ENCODE measurements at places on chromosomes 1 and 21.
A peak's percentile ranks its signal among the peaks of the same experiment; 100 is the strongest.

GRCh38 chr1:38344716-38345115 lies 298.1 kb upstream of the POU3F1 start:
- no peak for DNase-seq

DNA sequence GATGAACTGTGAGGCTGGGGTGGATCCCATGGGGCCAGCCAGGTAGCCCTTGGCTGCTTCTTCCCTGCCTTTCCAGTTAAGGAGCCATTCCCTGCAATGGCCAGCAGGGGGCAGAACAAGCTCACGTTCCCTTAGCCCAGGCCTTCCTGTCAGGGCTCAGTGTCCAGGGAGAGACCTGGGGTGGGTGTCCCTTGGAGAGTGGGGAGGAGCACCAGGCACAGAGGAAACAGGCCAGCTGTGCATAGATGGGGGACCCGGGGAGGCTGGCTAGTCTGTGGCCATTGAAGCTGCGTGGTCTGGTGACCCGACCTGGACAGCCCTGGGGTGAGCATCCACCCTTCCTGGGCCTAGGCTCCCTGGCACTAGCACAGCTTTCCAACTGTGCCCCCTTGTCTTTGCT lies 13.2 kb upstream of the EPS8L3 start:
- peak; percentile 78 for DNase-seq

DNA sequence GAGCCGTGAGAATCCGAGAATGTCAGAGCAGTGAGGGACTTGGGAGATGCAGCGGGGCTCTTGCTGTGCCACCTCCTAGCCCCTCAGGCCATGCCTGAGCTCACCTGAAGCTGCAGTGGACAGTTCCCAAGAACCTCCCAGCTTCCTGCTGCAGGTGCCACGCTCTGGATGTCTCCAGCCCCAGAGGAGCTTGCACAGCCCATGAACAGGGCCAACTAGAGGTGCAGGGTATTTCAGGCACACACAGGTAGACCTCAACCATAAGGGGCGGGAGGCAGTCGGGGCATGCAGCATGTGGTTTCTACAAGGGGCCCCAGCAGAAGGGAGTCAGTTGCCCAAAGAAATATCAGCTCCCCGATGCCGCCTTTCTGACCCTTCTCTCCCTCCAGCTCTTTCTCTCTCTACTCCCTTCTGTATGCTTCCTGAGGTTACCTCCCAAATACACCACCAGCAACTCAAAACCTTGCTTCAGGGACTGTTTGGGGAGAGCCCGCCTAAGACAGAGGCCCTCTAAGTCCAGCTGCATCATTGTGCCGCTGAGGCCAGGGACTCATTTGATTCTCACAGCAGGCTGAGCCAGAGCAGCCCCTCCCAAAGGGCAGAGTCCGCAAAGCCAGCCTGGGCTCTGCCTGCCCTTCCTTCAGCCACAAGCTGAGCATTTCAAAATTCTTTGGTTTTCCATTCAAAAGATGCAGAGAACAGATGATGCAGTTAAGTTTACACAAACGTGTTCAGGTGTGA lies 209.8 kb downstream of the MATN1 start:
- DNase-seq = no peak

GRCh38 chr1:111570781-111571181 lies 48.8 kb upstream of the RAP1A start:
- DNase-seq = peak; percentile 52

GRCh38 chr1:57603696-57604095 lies 179.8 kb upstream of the DAB1 start:
- DNase-seq = no peak

DNA sequence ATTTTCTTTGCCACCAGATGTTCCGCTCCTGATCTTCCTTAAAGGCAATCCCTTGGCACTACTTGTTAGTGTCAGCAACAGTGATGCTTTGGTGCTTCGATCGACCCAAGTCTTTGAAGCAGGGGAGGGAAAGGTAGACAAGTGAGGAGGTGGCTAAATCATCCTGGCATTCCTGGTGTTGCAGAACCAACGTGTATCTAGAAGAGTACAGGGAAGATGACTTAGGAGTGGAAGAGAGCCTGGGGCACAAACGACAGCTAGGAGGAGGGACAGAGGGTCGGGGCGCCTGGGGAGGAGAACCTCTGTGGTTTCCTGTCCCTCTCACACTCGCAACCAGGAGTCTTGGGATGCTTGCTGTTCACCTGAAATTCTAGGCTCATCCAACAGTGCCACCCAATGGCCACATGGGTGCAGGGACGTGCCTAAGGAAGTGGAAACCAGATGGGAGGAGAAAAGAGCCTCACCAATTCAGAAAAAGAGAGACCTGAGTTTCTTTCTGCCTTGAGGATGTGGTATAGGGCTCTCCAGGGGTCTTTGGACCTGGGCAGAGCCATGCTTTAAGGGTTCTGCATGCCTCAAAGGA lies 9.5 kb upstream of the KCNA2 start:
- DNase-seq = peak; percentile 62

DNA sequence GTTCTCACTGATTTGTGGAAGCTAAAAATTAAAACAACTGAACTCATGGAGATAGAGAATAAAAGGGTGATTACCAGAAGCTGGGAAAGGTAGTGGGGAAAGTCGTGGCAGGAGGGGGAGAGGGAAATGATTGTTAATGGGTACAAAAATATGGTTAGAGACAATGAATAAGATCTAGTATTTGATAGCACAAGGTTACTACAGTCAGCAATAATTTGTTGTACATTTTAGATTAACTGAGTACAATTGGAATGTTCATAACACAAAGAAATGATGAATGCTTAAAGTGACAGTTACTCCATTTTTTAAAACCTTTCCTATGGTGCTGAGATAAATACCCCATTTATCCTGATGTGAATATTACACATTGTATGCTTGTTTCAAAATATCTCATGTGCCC lies 102.3 kb downstream of the DTL start:
- no peak for DNase-seq

DNA sequence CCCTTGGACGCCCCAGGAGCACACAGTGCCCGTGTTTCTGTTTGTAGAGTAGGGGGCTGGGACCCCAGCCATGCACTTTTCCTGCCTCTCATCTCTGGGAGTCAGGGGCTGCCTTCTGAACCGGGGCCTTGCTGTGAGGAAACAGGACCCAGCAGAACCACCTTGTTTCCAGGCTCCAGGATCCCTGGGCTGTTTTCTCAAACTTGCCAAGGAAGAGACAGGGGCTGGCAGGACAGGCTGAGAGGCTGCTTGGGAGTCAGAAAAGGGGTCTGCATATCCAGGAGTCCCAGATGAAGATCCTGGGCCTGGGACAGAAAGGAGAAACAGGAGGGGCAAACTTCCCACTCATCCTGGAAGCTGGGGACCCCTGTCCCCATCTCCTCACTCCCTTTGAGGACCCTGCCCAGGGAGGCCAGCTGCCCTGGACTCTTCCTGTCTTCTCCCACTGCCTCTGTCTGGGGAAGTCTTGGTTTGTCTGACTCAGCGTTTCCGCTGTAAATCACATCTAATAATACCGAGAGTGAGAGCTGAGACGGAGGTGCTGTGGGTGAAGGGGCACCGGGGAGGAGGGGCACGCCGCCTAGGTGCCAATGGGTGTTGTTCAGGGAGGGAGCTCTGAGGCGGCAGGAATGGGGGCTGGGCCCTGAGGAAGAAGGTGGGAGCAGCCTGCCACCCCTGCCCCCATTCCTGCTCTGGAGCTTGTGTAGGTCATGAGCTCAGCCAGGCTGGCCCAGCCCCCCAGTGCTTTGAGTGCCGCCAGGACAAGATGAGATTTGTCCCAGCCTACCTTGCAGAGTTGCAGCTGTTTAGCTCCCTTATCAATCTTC lies 16.7 kb downstream of the POU3F1 start:
- peak; percentile 65 for DNase-seq

DNA sequence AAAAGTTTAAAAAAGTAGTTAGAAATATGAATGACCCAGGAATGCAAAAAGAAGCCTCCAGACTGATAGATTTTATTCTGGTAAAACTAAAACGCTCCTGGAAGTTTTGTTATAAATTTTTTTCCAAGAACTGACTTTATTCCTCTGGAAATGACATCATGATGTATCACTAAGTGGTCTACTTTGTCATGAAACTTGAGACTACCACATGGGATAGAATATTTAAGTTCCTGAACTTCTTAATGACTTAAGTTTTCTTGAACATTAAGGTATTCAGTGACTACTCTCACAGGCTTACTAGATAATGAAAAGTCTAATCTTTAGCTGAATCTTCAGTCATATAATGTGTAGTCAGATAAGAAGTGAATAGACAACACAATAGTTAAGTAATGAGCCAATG lies 842.2 kb downstream of the USP25 start:
- no peak for DNase-seq

DNA sequence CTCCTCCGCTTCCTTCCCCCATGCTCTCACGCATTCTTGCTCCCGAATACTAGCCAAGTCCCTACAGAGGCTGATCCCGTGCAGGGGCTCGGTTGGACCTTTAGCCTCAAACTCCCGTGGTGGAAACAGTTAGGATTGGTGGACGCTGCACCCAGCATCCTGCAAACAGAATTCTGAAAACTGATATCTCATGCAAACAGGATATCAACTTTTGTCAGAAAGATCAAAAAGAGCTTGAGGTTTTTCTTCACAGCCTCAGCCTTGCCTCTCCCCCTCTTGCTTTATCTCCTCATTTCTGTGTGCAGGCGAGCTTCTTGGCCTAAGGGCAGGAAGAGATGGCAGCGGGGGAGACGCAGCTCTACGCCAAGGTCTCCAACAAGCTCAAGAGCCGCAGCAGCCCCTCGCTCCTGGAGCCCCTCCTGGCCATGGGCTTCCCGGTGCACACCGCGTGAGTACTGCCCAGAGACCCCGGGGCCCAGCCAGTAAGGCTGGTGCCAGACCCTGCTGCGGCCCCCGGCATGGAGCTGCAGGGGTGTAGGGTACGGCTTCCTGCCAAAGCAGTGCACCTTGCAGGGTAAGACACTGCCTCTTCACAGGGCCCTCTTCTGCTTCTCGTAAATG lies at the start of gene UBASH3A:
Gene UBASH3A, plus strand, starts transcription at position 292 of the 621 bp plus-strand sequence. Its CDS starts 44 bp downstream, at position 336.
- DNase-seq = peak; percentile 67

GRCh38 chr1:40363721-40364120 lies 9.8 kb upstream of the SMAP2 start:
- DNase-seq = no peak

- no peak for DNase-seq
These were observed 70.4 kb downstream of the PLXNA2 start for GRCh38 chr1:208173749-208174148.

DNA sequence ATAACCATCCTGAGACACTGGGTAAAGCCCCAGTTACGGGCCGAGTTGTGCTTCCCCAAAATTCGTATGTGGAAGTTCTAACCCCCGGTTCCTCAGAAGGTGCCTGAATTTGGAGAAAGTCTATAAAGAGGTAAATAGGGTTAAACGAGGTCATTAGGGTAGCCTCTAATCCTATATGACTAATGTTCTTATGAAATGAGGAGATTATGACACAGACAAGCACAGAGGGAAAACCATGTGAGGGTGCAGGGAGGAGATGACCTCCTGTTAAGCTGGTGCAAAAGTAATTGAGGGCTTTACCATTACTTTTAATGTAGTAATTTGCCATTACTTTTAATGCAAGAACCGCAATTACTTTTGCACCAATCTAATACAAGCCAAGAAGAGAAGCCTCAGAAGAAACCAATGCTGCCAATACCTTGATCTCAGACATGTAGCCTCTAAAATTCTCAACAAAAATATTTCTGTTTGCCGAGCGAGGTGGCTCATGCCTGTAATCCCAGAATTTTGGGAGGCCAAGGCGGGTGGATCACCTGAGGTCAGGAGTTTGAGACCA lies 260.8 kb downstream of the GPATCH2 start:
- DNase-seq = no peak

GRCh38 chr21:18163956-18164355 lies 80.7 kb upstream of the CHODL start:
- no peak for DNase-seq
